ENCODE measurements at places on chromosomes 3 and 15.

- DNase-seq: no peak
These were observed 8.6 kb upstream of the RPL29 start for GRCh38 chr3:52004163-52004787.

GRCh38 chr3:81749265-81749664 is 12.2 kb downstream of the GBE1 start:
- no peak for DNase-seq

DNA sequence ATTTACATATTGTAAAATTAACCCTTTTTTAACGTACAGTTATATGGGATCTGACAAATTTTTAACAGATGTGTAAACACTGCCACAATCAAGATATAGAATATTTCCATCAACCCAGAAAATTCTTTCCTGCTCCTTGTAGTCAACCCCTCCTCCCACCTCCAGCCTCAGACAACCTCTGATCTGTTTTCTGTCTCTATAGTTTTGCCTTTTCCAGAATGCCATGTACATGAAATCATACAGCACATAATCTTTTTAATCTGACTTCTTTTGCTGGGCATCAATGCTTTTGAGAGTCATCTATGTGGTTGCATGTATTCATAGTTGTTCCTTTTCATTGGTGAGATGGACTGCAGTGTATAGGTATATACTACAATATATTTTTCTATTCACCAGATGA is 153.0 kb downstream of the SMAD6 start:
- no peak for DNase-seq

GRCh38 chr3:27312044-27312668 is 57.0 kb downstream of the NEK10 start:
- DNase-seq: no peak

GRCh38 chr3:171752329-171752728 is 58.0 kb downstream of the PLD1 start:
- DNase-seq: no peak

- no peak for DNase-seq
These were observed 204.0 kb upstream of the BCL6 start for GRCh38 chr3:187949093-187949820.

- DNase-seq: no peak
These were observed 5.5 kb upstream of the RNF111 start for GRCh38 chr15:58981808-58982475.

DNA sequence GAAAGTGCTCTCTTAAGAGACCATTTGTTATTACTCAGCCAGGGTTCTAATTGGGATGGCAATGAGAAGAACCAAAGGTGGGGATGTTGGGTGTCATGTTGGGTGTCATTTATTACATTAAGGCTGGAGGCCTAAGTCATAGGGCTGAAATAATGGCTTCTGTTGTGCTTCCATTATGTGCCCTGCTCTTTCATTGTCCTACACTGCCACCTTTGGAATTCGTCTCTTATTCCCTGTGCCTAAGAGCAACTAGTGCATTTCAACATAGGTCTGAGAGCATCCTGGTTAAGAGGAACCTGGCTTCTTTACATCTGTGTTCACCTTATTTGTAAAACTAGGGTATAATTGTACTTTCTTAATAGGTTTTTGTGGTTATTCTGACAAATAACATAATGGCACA is 32.2 kb downstream of the RIOX2 start:
- no peak for DNase-seq

GRCh38 chr3:122199552-122199951 is 16.1 kb downstream of the CASR start:
- DNase-seq: no peak

GRCh38 chr3:120796976-120797375 is 54.4 kb downstream of the GTF2E1 start:
- DNase-seq: no peak

- peak; percentile 18 for DNase-seq
These were observed 178.2 kb upstream of the LPP start for GRCh38 chr3:187975561-187976364.

GRCh38 chr3:64379221-64379620 is 154.0 kb upstream of the PRICKLE2 start:
- DNase-seq: no peak

DNA sequence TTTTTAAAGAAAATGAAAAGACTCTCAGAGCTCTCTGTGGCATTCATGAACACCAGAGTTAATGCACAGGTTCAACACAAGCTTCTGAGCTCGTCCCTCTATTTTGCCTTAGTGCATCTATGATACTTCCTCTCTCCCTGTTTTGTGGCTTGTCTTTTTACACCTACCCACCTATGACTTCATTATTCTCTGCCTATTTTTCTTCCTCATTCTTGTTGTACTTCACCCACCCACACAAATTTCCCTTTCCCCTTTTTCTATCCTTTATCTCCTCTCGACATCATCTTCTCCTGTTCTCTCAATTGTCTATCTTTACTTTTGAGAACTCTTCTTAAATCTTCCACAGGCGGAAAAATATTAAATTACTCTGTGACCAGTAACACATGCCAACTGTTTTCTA is 48.6 kb downstream of the OR5H15 start:
- no peak for DNase-seq

- DNase-seq: no peak
These were observed 144.0 kb downstream of the CHSY1 start for GRCh38 chr15:101107625-101108460.

GRCh38 chr3:65573548-65574116 is 465.1 kb downstream of the MAGI1 start:
- no peak for DNase-seq

- no peak for DNase-seq
These were observed 388.0 kb upstream of the LMCD1 start for GRCh38 chr3:8113626-8114025.

- no peak for DNase-seq
These were observed 341.6 kb upstream of the AZI2 start for GRCh38 chr3:28690176-28690575.

DNA sequence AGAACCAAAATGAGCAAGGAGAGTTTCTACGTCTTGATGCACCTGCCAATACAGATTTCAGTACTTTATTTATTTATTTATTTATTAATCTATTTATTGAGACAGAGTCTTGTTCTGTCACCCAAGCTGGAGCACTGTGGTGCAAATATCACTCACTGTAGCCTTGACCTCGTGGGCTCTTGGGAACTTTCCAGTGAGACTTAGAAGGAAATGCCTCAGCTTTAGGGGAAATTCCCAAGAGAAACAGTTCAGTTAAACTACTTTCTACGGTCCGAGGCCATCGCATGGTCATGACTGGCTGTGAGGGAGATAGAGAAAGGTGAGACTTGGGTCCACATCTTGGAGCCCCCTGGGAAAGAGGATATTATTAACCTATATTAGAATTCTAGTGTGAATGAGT is 47.0 kb upstream of the HERC1 start:
- no peak for DNase-seq

DNA sequence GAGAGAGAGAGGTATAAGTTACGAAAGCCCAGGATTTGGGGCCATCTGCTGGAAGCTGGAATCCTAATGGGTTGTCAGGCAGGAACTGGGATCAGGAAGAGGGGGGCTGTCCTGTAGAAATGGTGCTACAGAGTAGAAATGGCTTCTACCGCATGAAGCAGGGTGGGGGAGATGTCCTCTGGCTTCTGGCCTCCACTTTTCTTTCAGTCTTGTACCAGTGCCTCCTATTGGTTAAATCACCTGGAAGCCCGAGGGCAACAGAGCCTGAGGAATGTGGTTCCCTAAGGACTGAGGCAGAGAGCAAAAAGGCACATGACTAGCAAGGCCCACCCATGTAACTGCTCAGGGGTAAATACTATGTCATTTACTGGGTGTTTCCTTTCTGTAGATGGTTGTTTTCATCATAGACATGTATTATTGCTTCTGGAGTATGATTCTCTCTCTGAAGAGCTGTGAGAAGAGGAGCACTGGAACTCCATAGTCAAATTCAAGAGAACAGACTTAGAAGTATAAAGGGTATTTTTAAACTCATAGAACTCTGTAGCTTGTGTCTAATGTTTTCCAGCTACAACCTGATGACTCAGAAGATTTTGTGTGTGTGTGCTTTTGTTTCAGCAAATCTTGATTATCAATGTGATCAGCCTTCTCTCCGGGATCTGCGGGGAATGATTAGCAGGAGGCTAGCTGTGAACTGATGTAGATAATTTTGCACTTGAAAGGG is 20.2 kb upstream of the MITF start:
- no peak for DNase-seq

DNA sequence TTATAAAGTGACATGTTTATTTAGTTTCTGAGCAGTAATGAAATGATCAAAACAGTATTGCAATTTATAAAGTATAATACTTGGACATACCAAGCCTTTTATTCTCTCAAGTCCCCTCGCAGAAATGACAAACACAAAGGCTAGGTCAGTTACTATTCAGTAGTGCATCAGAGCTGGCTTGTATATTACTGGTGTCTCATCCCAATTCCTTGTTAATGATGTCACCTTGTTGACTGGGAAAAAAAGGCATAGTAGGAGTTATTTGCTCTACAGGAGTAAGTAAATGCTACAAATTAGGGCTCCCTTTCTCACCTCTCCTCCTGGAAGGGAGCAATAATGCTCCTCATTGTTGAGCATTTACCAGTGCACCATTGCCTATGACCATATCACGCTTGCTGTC is 317.6 kb downstream of the CHL1 start:
- no peak for DNase-seq

- DNase-seq: no peak
These were observed 317.3 kb upstream of the NAALADL2 start for GRCh38 chr3:174541708-174542315.

GRCh38 chr3:112635674-112636073 is 5.3 kb downstream of the CCDC80 start:
- no peak for DNase-seq

- DNase-seq: no peak
These were observed 105.3 kb downstream of the MAP4 start for GRCh38 chr3:47910777-47911440.

- no peak for DNase-seq
These were observed 6.9 kb downstream of the ADAMTS7 start for GRCh38 chr15:78804391-78804792.

GRCh38 chr3:7709376-7710082 is 792.1 kb upstream of the LMCD1 start:
- DNase-seq: no peak

- no peak for DNase-seq
These were observed 4.2 kb upstream of the FAM131A start for GRCh38 chr3:184333190-184333589.

GRCh38 chr3:172397716-172398405 is 50.4 kb downstream of the GHSR start:
- no peak for DNase-seq

DNA sequence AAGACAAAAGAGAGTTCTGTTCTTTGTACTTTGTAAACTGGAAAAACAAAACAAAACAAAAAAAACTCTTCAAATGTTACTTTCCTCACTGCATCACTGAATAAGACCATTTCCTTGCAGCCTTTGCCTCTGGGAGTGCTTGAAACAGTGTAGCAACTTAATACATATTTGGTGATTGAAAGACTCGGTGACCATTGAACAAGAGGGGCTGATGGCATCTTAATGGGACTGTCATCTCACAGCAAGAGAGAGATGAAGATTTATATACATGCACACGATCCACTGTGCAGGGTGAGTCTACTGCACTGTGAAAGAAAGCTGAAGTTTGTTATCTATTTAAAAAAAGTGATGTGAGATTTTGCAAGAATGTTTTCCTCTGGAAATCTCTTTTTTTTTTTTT is 111.9 kb upstream of the KLHL25 start:
- no peak for DNase-seq

GRCh38 chr15:25609371-25609770 is 170.5 kb upstream of the UBE3A start:
- DNase-seq: no peak

GRCh38 chr3:60760145-60760544 is 491.1 kb downstream of the FHIT start:
- DNase-seq: no peak

DNA sequence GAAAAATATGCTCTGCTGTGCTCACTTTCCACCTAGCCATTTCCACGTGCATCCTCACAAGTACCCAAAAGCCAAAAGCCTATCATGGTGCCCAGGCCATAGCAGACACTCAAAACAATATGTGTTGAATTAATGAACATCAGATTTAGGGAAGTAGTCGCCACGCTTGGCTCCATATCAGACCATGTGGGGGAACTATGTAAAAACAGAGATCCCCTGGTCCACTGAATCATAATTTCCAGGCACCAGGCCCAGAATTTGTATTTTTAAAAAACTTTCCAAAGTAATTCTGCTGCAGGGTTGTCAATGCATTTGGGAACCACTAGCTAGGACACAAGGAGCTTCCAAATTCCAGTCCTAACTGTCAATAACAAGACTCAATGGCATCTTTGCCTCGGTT is 77.3 kb downstream of the CNTN3 start:
- no peak for DNase-seq

DNA sequence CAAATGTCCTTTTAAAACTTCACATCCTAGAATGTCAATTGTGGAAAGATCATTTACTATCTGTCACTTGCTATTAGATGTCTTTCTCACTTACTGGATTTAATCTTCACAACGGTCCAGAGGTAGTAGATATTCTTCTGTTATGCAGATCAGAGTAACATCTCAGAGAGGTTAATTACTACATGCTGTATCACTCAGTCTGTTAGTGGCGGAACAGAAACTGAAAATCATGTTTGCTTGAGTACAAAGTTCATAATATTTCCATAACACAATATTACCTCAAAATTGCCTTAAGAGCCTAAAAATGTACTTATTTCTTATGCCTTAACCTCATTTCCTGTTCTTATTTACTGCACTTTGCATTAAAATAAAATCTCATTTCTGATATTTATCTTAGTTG is 28.6 kb upstream of the GPR149 start:
- DNase-seq: no peak

DNA sequence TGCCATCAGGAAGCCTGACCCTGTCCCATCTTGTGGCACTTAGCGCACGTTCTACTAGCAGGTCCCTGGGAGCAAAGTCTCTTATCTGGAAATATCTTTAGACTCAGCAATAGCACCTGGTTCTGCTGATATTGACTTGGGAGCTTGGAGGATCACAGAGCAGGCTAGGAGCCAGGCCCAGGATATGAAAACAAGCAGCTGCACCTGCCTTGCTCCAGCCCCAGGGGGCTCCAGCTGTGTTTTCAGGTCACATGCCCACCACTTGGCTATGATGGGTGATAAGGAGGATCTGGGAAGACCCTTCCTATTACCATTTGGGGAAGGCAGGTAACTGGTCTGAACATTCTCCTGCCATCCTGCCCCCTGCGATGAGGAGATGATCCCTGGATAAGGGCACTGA is 87.8 kb downstream of the C3orf70 start:
- DNase-seq: no peak

DNA sequence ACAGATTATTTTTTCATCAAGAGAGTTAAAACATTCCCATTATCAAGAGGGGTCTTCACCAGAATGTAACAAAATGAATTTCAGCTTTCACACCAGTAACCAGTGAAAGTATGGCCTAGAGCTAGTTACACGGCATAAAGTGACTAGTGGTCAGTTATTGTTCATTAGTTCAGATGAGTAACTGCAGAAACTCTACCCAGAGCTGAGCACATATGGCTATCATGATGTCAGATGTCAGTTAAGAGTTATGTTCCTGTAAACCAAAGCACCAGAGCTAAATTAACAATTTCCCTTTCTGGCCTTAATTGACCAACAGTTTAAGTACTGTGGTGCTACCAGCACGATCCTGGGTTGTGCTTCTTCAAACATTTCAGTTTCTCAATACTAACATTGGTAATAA is 6.6 kb upstream of the MRPS25 start:
- DNase-seq: no peak
